Bronchus fibroblast of lung (primary cell): ENCODE measurements at places on chromosomes 16 and 17. TPM values are rescaled to one million over a fixed set of nuclear protein-coding genes. Genes with fewer than 3 reads are reported as not detected.

Gene TRIM16
- 36.3 and 42.8 TPM in 2 replicates for total RNA-seq

Gene MARVELD3
- not detected in 2 replicates for total RNA-seq

Gene CDRT15
- not detected in 2 replicates for total RNA-seq

Gene CAPNS2
- total RNA-seq = not detected in 2 replicates

Gene GLP2R
- total RNA-seq = under 0.01 TPM in 1 of 2 replicates, not detected in the other

Gene CLUH
- total RNA-seq = 41.5 and 44.2 TPM in 2 replicates

Gene ZNF597
- total RNA-seq = 0.67 and 0.74 TPM in 2 replicates

Gene GJD3
- total RNA-seq = 0.89 and 3.0 TPM in 2 replicates

Gene ITGAL
- not detected in 2 replicates for total RNA-seq

Gene COG4
- 60.8 and 77.3 TPM in 2 replicates for total RNA-seq

Gene KDM6B
- 1.2 and 1.7 TPM in 2 replicates for total RNA-seq

Gene PRRT2
- total RNA-seq = 0.67 and 0.89 TPM in 2 replicates

Gene SRCIN1
- total RNA-seq = 0.15 TPM in 1 of 2 replicates, not detected in the other

Gene COX11
- total RNA-seq = 75.5 and 80.5 TPM in 2 replicates

Gene HOXB9
- total RNA-seq = under 0.01 and 0.15 TPM in 2 replicates

Gene TEDC2
- 23.8 and 25.9 TPM in 2 replicates for total RNA-seq

Gene ABCC3
- total RNA-seq = 5.5 and 5.6 TPM in 2 replicates

Gene PMP22
- 43.0 and 51.6 TPM in 2 replicates for total RNA-seq

Gene HYDIN
- 0.34 TPM in 1 of 2 replicates, not detected in the other for total RNA-seq

Gene NOD2
- total RNA-seq = not detected in 2 replicates

Gene TSPAN10
- 0.34 and 0.59 TPM in 2 replicates for total RNA-seq

Gene C16orf54
- not detected in 2 replicates for total RNA-seq

Gene ABCA9
- total RNA-seq = under 0.01 TPM in 1 of 2 replicates, not detected in the other

Gene PPP1R1B
- 0.45 TPM in 1 of 2 replicates, not detected in the other for total RNA-seq

Gene ANKRD40CL
- not detected in 2 replicates for total RNA-seq

Gene SULT1A1
- 1.0 and 1.3 TPM in 2 replicates for total RNA-seq

Gene ADCY9
- total RNA-seq = 14.3 and 14.6 TPM in 2 replicates

Gene KRT33A
- not detected in 2 replicates for total RNA-seq

Gene KRTAP2-2
- not detected in 2 replicates for total RNA-seq

Gene KRT222
- not detected in 2 replicates for total RNA-seq

Gene CCDC102A
- total RNA-seq = 9.1 and 10.9 TPM in 2 replicates

Gene GPR139
- not detected in 2 replicates for total RNA-seq

Gene NPIPA3
- total RNA-seq = 0.15 and 0.34 TPM in 2 replicates

Gene CD300E
- total RNA-seq = not detected in 2 replicates

Gene NPIPA8
- not detected in 2 replicates for total RNA-seq

Gene CFAP97D1
- total RNA-seq = not detected in 2 replicates

Gene PRDM7
- not detected in 2 replicates for total RNA-seq

Gene GDPD3
- total RNA-seq = 0.17 and 0.74 TPM in 2 replicates

Gene TBC1D3I
- total RNA-seq = under 0.01 TPM in 1 of 2 replicates, not detected in the other

Gene TRPV2
- total RNA-seq = 38.3 and 39.7 TPM in 2 replicates

Gene HEATR9
- not detected in 2 replicates for total RNA-seq

Gene DHX58
- 4.3 and 5.2 TPM in 2 replicates for total RNA-seq

Gene CDC6
- 23.7 and 27.1 TPM in 2 replicates for total RNA-seq

Gene CA4
- total RNA-seq = not detected in 2 replicates

Gene TBC1D24
- total RNA-seq = 6.8 and 9.9 TPM in 2 replicates

Gene CORO6
- 1.8 and 2.2 TPM in 2 replicates for total RNA-seq

Gene GLOD4
- 32.3 and 39.2 TPM in 2 replicates for total RNA-seq

Gene DOC2B
- not detected in 2 replicates for total RNA-seq

Gene KRT33B
- total RNA-seq = not detected in 2 replicates

Gene RFWD3
- 28.7 and 31.2 TPM in 2 replicates for total RNA-seq
